PC-3 (cell line): ENCODE measurements at places on chromosomes 4 and X. TPM values are rescaled to one million over a fixed set of nuclear protein-coding genes. Genes with fewer than 3 reads are reported as not detected.
A peak's percentile ranks its signal among the peaks of the same experiment; 100 is the strongest.

MAB21L2 gene
- total RNA-seq: not detected in 2 replicates

DNA sequence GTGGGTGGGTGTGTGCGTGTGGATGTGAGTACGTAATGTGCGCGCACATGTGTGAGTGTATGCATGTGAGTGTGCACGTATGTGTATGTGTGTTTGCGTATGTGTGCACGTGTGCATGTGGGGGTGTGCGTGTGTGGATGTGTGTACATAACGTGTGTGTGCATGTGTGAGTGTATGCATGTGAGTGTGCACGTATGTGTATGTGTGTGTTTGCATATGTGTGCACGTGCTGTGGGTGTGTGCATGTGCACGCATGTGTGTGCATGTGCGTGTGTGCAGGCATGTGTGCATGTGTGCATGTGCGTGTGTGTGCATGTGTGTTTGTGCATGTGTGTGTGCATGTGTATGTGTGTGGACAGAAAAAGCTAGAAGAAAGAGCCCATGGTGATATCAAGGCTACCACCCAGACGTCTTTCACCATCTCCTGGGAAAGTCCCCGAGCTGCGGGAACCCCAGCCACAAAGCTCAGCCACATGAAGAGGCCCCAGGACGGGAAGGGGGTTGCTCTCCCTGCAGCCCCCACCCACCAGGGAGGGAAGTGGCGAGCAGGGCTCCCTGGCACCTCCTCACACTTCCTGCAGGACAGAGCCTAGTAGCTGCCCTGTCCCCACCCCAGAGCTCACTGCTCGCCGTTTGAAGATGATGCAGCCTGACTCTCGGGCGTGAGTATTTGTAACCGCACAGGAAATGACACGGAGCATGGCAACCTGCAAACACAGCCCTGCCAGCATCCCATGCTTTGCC lies 108.3 kb downstream of the DCTD start:
- peak; percentile 83 for DNase-seq

GRCh38 chr4:189177130-189177529 lies 763.5 kb upstream of the FRG1 start:
- peak; percentile 48 for DNase-seq

- DNase-seq: peak; percentile 90
Measured at GRCh38 chr4:183469936-183470335, 25.5 kb downstream of the CDKN2AIP start.

SH3BP2 gene
- total RNA-seq: 16.9 and 17.4 TPM in 2 replicates
